ENCODE measurements at places on chromosomes 13 and 19.

DNA sequence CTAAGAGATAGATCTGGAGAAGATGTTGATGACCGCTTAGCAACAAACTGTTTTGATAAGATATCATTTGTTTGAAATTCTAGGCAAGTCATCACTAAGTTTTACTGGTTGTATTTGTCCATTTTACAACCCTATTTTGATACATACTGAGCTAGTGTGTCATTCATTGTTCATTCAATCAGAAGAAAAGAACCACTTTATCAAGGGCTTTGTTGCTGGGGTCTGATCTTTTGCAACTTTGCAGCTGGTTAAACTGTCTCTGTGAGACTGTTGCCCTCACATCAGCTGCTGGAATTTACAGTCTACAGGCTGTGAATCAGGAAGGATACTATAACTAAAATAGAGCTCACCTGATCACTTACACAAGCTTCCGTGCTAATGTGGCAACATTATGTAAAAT lies 290.5 kb downstream of the RFC3 start:
- no peak for DNase-seq

- DNase-seq, result peak; percentile 48
Measured at GRCh38 chr19:41886761-41887710, 4.1 kb downstream of the ARHGEF1 start.

- DNase-seq, result no peak
Measured at GRCh38 chr13:67048084-67048820, 181.9 kb downstream of the PCDH9 start.

DNA sequence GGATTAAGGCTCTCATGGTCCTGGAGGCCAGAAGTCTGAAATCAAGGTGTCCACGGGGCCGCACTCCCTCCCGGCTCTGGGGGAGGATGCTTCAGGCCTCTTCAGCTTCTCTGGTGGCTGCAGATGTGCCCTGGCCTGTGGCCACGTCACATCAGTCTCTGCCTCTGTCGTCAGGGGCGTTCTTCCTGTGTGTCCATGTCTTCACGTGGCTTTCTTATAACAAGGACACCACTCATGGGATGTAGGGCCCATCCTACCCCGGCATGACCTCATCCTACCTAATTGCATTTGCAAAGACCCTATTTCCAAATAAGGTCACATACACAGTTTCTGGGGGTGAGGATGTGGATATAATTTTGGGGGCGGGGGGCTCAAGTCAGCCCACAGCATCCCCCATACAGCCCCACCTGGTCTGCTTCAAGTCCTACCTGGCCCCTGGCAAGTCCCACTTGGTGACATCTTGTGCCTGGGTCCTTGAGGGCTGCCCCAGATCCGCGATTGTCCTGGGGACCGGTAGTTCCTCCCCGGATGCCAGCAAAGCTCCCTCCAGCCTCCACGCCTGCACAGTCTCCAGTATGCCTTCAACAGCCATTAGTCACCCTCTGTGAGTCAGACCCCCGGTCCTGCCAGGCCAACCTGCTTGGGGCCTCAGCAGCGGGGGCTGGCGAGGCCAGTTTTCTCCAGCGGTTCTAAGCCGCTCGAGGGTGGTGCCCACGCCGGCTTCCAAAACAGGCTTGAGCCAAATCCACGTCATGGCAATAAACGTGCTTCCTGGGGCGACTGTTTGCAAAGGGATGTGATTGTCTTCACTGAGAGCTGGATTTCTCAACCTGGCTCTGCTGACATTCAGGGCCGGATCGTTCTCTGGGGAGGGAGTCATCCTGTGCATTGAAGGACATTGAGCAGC lies 32.2 kb downstream of the MYO9B start:
- DNase-seq, result no peak

GRCh38 chr13:94115054-94115453 lies 364.4 kb downstream of the DCT start:
- no peak for DNase-seq

GRCh38 chr19:39405261-39405957 lies 1.2 kb upstream of the ZFP36 start:
- DNase-seq, result no peak

- DNase-seq, result no peak
Measured at GRCh38 chr13:72132075-72132474, 265.1 kb upstream of the DACH1 start.

- DNase-seq, result no peak
Measured at GRCh38 chr13:56923626-56924140, 217.0 kb upstream of the PRR20A start.

- DNase-seq, result peak; percentile 92
Measured at GRCh38 chr19:55599468-55599841, at the start of gene FIZ1. TSS of gene FIZ1 (minus strand) at chr19:55599517. CDS start at chr19:55597865, 1,652 bp downstream.

GRCh38 chr13:50892210-50892944 lies 17.2 kb upstream of the RNASEH2B start:
- DNase-seq, result no peak

- DNase-seq, result no peak
Measured at GRCh38 chr19:13839938-13840304, 37.0 kb upstream of the NANOS3 start.

DNA sequence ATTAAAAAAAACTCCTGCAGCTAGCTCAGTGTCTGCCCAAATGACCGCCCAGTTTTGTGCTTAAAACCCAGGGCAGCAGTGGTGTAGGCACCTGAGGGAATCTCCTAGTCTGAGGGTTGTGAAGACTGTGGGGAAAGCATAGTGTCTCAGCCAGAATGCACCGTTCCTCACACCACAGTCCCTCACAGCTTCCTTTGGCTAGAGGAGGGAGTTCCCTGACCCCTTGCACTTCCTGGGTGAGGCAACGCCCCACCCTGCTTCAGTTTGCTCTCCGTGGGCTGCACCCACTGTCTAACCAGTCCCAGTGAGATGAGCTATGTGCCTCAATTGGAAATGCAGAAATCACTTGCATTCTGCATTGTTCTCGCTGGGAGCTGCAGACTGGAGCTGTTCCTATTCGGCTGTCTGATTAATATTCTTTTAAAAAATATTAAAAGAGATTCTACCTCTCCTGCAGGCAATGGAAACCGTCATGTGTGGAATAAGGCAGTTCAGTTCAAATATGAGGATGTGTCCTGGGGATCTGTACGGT lies 645.7 kb downstream of the FGF9 start:
- no peak for DNase-seq

DNA sequence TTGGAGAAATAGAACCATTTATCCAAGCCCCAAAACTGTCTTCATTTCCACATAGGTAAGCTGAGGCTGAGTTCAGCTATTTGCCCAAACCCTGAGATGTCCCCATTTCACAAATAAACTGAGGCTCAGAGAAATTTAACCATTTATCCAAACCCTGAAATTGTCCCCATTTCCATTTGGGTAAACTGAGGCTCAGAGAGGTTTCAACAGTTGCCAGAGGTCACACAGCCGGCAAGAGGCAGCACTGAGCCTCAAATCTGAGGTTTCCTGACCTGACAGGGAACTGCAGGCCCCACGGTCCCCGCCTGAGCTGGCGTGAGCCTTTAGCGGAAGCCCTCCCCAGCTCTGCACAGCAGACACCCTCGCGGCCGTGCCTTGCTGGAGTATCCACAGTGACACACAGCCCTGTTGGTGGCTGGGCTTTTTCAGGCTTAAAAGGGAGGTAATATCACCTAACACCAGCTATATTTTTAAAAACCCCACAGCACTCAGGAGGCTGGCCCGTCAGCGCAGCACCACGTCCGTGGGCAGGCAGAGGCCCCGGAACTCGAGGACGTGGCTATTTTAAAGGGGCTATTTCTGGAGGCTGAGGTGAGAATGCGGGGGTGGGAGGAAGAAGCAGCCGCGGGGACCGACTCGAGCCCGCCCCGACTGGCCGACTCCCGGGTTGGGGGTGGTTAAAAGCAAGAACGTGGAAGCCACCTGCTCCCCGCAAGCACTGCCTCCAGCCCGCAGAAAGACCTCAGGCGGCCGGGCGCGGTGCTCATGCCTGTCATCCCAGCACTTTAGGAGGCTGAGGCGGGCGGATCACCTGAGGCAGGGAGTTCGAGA lies 18.5 kb downstream of the PTPRS start:
- DNase-seq, result no peak

GRCh38 chr19:50190439-50190891 lies 13.0 kb upstream of the MYH14 start:
- DNase-seq, result no peak

DNA sequence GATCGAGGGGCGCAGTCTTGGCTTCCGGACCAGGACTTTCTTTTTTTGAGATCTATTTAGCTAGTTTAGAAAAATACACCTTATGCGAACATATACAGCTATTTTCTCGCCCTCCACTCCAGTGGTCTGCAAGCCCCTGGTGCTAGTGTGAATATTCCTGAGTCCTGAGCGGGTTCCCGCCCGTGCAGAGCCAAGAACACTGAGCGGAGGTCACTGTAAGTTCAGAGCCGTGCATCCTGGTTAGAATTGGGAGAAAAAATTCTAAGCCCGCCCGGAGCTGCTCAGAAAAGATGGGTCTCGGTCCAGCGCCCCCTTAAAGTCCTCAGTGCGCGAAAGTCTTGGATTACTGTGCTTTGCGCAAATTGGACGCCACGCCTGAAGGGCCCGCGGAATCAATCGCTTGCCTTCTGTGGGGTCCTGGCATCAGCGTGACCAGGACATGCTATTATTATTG lies 117.7 kb downstream of the KCNRG start:
- DNase-seq, result no peak

DNA sequence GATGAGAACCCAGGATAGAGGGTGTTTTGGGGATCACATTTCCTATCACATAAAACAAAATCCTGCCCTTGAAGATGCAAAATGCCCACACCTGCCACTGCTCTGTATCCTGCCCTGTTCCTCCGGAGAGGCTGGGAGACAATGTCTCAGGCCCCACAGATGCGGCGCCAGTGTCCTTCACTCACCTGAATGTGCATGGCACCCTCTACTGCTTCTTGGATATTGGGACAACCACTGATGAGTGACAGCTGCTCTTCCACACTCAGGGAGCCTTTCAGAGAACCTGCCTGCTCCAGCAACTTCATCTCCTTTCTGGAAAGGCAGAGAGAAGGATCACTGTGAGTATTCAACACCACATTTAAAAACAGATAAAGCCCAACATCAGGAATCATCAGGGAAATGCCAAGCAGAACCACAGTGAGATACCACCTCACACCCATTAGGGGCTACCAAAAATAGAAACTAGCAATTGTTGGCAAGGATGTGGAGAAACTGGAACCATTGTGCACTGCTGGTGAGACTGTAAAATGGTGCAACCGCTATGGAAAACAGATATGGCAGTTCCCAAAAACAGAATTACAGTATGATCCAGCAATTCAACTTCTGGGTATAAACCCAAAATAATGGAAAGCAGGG lies 36.4 kb downstream of the CRYL1 start:
- peak; percentile 11 for DNase-seq

- DNase-seq, result no peak
Measured at GRCh38 chr13:23391752-23392151, 41.8 kb downstream of the SACS start.

- no peak for DNase-seq
Measured at GRCh38 chr19:45355402-45355801, 14.9 kb downstream of the KLC3 start.

GRCh38 chr19:4557144-4557970 lies 2.1 kb downstream of the SEMA6B start:
- no peak for DNase-seq

DNA sequence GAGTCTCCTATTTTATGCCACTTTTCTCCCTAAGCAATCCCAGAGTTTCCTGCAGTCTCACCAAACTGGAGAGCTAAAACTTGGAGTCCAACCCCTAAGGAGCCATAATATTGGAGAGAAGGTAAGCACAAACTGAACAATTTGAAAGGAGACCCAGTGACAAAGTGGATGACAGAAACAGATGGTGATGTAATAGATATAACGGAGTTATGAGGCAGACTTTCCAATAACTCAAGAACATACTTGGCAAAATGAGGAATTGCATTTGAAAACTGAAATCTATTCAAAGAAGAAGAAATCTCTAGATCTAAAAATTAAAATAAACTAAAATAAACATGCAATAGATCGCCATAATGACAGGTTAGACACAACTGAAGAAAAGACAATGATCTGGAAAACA lies 200.9 kb upstream of the MIR17HG start:
- no peak for DNase-seq

DNA sequence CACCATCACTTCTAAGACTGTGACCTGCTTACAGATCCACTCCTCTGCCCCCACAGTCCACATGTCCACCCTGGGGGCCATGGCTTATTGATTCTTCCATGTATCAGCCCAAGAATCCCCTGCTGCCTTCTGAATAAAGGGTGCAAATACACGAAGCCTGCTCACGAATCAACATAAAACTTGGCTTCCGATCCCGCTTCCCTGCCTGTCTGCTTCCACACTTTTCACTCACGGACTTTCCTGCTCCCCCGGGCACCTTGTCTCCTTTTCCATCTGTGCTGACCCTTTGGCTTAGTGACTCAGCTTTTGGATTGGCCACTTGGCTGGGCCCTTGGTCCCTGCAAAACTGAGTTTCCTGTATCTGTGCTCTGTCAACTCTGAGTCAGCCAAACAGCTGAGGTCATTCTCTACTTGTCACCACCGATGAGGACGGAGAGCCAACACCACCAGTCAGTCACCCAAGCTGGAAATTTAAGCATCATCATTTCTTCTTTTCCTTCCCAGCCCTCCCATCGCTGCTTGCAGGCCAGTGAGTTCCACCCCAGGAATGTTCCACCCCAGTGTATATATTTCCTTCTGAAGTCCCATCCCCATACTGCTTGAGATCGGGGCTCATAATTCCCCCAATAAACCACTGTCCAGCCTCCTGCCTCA lies 11.4 kb upstream of the USP12 start:
- DNase-seq, result no peak

DNA sequence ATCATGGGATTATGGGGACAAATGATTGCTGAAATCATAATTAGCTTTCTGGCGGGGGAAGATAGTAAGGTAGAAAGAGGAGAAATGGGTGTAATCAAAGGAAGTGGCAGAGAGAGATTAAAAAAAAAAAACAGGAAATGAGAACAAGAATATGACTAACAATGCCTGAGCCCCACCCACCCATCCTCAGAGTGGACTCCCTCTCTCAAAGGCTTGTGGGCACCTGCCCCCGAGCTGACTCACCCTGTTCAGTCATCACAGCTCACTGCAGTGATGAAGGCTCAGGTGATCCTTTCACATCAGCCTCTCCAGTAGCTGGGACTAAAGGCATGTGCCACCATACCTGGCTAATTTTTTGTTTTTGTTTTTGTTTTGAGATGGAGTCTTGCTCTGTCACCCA lies 26.4 kb upstream of the TPT1 start:
- DNase-seq, result peak; percentile 74

DNA sequence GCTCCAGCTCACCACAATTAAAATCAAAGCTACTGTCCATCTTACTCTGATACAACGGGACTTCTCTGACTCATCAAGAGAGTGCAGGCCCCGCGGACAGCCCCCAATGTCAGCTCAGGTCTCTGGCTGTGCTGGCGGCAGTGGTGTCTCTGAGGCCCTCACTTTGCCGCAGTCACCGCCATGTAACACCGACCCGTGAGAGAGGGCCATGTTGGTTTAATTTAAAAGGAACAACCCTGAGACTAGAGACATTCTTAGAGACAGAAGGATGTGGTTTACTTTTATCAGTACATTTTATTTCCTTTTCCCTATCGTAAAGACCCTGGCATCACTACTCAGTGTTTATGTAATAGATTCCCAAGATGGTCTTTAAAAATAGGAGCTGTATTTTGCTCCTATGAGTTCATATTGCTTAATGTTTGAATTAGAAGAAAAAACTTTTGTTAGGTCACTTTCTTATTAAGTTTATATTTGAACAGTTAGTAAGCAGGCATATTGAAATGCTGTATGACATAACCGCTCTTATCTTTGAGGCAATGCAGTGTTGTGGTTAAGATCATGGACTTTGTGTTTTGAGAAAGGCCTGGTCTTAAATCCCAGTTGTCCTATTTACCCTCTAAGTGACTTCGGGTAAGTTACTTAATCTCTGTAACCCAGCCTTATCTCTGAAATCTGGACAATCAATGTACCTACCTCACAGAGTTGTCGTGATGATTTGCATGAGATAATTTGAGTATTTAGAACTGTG lies 23.4 kb downstream of the DGKH start:
- no peak for DNase-seq
